Uterus (tissue), 4 donors: ENCODE measurements at places on chromosomes 3 and 15. TPM values are rescaled to one million over a fixed set of nuclear protein-coding genes. Genes with fewer than 3 reads are reported as not detected.
A peak's percentile ranks its signal among the peaks of the same experiment; 100 is the strongest.

Gene GOLGA6B
- total RNA-seq, result not detected

Gene SLC15A2
- 0.77 TPM for total RNA-seq

Gene ATP10A
- 0.29 TPM for total RNA-seq

Gene TEX55
- total RNA-seq, result not detected

Gene CLDND1
- 134 TPM for total RNA-seq

Gene PIERCE2
- 1.4 TPM for total RNA-seq

Gene DAZL
- total RNA-seq, result not detected

DNA sequence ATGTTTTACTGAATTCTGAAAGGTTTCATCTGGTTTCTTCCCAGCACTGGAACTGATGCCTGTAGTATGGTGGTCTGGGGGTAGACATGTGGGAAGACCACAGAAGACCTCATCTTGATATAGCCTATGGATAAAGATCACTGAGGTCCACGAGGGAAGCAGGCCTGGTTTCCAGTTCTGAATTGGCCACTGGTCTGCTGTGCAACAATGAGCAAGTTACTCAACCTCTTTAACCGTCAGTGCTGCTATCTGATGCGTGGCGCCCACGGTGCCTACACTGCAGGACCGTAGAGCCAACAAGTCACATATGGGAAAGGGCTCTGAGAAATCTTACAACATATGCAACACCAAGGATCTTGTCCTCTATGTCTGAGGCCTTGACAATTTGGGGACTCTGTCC, 13.3 kb downstream of the TLE3 start:
- no peaks in the 10 kb centered on the region for H3K36me3 ChIP-seq
- H3K4me1 ChIP-seq, result no peaks in the 10 kb centered on the region
- no peak overlapping the region for H3K4me3 ChIP-seq
- H3K27ac ChIP-seq, result no peak overlapping the region
- H3K27me3 ChIP-seq, result no peaks in the 10 kb centered on the region

DNA sequence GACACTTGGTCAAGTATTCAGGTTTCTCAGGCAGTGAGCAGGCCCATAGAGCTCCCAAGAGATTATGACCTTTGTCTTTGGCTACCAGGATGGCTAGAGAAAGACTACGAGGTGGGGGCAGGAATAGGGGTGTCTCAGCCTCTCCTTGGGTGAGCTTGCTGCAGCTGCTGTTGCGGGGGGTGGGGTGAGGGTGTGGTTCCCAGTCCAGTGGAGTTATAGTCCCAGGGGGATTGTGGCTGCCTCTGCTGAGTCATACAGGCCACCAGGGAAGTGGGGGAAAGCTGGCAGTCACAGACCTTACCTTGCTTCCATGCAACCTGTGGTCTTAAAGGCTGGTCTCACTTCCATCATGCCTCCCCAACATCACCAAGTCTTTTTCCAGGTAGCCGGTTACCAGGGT, 31.7 kb downstream of the ATP2C1 start:
- no peak overlapping the region for H3K27ac ChIP-seq
- no peaks in the 10 kb centered on the region for H3K27me3 ChIP-seq
- H3K4me1 ChIP-seq, result no peaks in the 10 kb centered on the region
- no peaks in the 10 kb centered on the region for H3K36me3 ChIP-seq
- no peak overlapping the region for H3K4me3 ChIP-seq

- H3K4me1 ChIP-seq, result no peaks in the 10 kb centered on the region
- H3K27ac ChIP-seq, result no peak overlapping the region
- no peak for DNase-seq
- H3K27me3 ChIP-seq, result no peaks in the 10 kb centered on the region
- H3K4me3 ChIP-seq, result no peak overlapping the region
- H3K36me3 ChIP-seq, result no peaks in the 10 kb centered on the region
Measured at GRCh38 chr3:139113993-139114375, 69.3 kb upstream of the PRR23C start.

DNA sequence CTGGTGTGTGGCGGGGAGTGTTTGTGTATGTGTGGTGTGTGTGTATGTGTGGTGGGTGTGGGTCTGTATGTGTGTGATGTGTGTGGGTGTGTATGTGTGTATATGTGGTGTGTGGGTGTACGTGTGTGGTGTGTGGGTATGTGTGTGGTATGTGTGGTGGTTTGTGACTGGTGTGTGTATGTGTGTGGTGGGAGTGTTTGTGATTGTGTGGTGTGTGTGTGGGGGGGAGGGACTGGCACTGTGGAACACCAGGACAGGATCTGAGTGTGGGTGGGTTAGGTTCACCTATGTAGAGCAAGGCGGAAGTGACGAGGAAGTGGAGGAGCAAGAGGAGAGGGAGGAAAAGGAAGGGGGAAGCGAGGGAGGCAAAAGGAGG, 510.8 kb downstream of the SHQ1 start:
- no peak overlapping the region for H3K4me3 ChIP-seq
- H3K36me3 ChIP-seq, result no peaks in the 10 kb centered on the region
- no peak overlapping the region for H3K27ac ChIP-seq
- DNase-seq, result no peak
- H3K27me3 ChIP-seq, result no peaks in the 10 kb centered on the region

GRCh38 chr3:193837347-193837827, 244.4 kb downstream of the OPA1 start:
- H3K36me3 ChIP-seq, result no peaks in the 10 kb centered on the region
- no peaks in the 10 kb centered on the region for H3K4me1 ChIP-seq
- no peaks in the 10 kb centered on the region for H3K27me3 ChIP-seq

GRCh38 chr3:25748189-25748588, 35.1 kb downstream of the NGLY1 start:
- no peaks in the 10 kb centered on the region for H3K4me1 ChIP-seq
- no peak overlapping the region for H3K4me3 ChIP-seq
- no peaks in the 10 kb centered on the region for H3K27me3 ChIP-seq

- no peaks in the 10 kb centered on the region for H3K27me3 ChIP-seq
- DNase-seq, result no peak
- H3K36me3 ChIP-seq, result no peaks in the 10 kb centered on the region
- H3K4me3 ChIP-seq, result no peak overlapping the region
- no peak overlapping the region for H3K27ac ChIP-seq
Measured at GRCh38 chr3:34155666-34156065, 357.2 kb downstream of the PDCD6IP start.

- no peak overlapping the region for H3K4me3 ChIP-seq
- no peak for DNase-seq
- H3K27me3 ChIP-seq, result no peaks in the 10 kb centered on the region
- no peaks in the 10 kb centered on the region for H3K36me3 ChIP-seq
Measured at GRCh38 chr3:140363801-140364200, 314.1 kb upstream of the TRIM42 start.

GRCh38 chr15:62491642-62492041, 326.6 kb upstream of the C2CD4B start:
- no peaks in the 10 kb centered on the region for H3K36me3 ChIP-seq
- no peak overlapping the region for H3K4me3 ChIP-seq
- DNase-seq, result no peak
- H3K4me1 ChIP-seq, result no peaks in the 10 kb centered on the region
- H3K27ac ChIP-seq, result no peak overlapping the region

- no peaks in the 10 kb centered on the region for H3K27me3 ChIP-seq
- DNase-seq, result peak; percentile 32
- H3K4me3 ChIP-seq, result no peak overlapping the region
- H3K4me1 ChIP-seq, result no peaks in the 10 kb centered on the region
- no peaks in the 10 kb centered on the region for H3K36me3 ChIP-seq
Measured at GRCh38 chr3:100316641-100317069, 17.9 kb upstream of the NIT2 start.

DNA sequence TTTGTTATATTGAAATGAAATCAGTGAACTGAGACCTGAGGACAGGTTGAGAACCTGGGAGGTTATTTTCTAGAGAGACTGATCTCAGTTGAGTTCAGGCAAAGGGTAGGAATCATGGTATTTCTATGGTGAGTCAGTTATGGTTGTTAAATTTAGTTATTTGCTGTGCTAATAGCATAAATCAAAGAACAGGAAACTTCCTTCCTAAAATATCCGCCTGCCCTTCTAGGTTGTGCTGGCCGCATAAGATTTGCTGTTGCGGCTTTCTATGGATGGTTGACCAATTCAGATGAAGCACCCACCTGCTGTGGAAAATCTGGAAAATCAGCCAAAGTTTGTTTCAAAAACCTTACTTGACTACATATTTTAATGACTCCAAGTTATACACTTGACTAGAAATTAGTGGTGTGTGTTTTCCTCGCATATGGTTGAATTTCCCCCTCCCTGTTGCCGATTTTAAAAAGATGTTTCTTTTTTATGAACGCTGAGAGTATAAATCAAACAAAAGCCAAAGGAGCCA, 52.6 kb downstream of the PLCL2 start:
- H3K27me3 ChIP-seq, result no peaks in the 10 kb centered on the region
- H3K36me3 ChIP-seq, result no peaks in the 10 kb centered on the region
- H3K4me1 ChIP-seq, result no peaks in the 10 kb centered on the region
- H3K4me3 ChIP-seq, result no peak overlapping the region
- no peak overlapping the region for H3K27ac ChIP-seq
- DNase-seq, result no peak

DNA sequence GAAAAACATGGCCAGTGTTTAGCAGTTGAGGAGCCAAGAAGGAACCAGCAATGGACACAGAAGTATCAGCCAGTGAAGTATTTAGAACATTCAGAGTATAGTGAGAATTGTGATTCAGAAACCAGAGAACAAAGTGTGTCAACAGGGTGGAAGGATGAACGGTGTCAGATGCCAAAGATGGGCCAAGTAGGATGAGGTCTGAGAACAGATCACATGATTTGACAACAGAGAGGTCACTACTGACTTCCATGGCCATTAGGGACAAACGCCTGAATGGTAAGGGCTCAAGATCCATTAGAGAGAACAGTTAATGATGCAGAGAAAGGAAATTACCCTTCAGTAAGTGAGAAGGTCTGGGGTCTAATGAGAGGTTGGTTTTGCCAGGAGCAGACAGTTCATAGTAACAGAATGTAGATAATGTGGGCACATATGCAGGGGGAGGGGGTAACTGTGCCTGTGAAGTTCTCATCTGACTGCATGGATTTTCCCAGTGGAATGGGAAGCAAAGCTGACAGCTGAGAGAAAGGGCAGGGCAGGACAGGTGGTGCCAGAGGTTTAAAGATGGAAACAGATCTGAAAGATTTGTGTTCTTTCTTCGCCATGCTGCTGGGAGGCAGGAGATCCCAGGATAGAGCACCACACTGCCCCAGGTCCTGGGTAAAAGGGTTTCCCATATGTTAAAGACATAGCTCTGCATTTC, 4.8 kb upstream of the ACAD9 start:
- H3K27me3 ChIP-seq, result no peaks in the 10 kb centered on the region
- H3K4me3 ChIP-seq, result no peak overlapping the region
- no peaks in the 10 kb centered on the region for H3K4me1 ChIP-seq
- no peak overlapping the region for H3K27ac ChIP-seq
- no peak for DNase-seq

GRCh38 chr15:85771781-85772445, 22.8 kb downstream of the KLHL25 start:
- no peaks in the 10 kb centered on the region for H3K36me3 ChIP-seq
- H3K4me1 ChIP-seq, result peaks cover 5% of the 10 kb centered on the region
- peak overlapping the region; percentile 81 for H3K27ac ChIP-seq
- no peak overlapping the region for H3K4me3 ChIP-seq
- peak; percentile 70 for DNase-seq
- H3K27me3 ChIP-seq, result no peaks in the 10 kb centered on the region

DNA sequence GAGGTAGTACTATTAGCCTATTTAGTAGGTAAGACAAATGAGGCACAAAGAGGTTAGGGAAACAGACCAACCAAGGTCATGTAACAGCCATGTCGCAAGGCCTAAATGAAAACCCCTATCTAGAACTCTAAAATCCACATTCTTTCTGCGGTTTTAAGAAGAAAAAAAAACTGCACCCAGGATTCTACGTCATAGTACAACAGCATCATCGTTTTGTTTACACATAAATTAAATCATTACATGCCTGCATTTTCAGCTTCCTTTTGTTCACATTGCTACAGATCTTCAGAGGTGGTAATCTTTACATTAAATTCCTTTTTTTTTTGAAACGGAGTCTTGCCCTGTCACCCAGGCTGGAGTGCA, 548 bp upstream of the PSMD6 start:
- no peak for DNase-seq
- no peak overlapping the region for H3K4me3 ChIP-seq
- H3K4me1 ChIP-seq, result peaks cover 5% of the 10 kb centered on the region
- H3K27ac ChIP-seq, result peak overlapping the region; percentile 81
- H3K36me3 ChIP-seq, result no peaks in the 10 kb centered on the region
- no peaks in the 10 kb centered on the region for H3K27me3 ChIP-seq

DNA sequence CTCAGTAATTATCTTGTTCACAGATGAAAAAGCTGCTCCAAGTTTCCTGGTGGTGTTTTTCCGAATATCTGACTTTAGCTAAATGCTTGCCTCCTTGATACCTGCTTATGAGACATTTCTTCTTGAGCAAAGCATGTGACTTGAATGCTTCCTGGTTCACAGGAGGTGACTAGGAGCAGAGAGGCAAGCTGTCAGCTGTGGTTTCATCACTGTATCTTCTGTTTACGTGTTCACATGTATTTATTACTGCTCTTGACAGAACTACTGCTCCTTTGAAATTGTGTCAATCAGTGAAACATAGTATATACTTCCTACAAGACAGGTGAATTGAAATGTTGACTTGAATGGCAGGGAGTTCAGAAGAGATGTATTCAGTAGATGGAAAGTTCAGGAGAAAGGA, 8.9 kb upstream of the SPPL2A start:
- no peaks in the 10 kb centered on the region for H3K36me3 ChIP-seq
- no peak for DNase-seq
- no peaks in the 10 kb centered on the region for H3K4me1 ChIP-seq
- H3K27me3 ChIP-seq, result no peaks in the 10 kb centered on the region
- H3K4me3 ChIP-seq, result no peak overlapping the region

GRCh38 chr15:29590701-29591100, 231.6 kb downstream of the TJP1 start:
- H3K27me3 ChIP-seq, result no peaks in the 10 kb centered on the region
- no peak for DNase-seq
- no peak overlapping the region for H3K27ac ChIP-seq
- no peak overlapping the region for H3K4me3 ChIP-seq
- H3K36me3 ChIP-seq, result no peaks in the 10 kb centered on the region

DNA sequence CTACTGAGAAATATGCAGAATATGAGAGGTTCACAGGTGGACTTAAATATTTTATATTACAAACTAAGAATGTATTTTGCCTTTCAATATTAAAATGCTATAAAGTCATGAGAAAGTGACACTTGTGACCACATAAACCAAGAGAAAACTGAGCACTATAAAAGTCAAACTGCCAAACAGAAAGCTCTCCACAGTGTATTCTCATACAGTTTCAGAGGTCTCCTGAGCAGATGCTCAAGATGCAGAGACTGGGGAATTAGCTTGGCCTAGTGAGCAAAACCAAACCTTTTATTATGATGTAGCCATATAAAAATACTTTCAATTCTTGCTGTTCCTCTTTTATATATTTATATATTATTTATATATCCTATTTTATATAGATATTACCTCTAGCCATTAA, 227.8 kb downstream of the TBC1D5 start:
- H3K4me3 ChIP-seq, result no peak overlapping the region
- no peak overlapping the region for H3K27ac ChIP-seq
- H3K27me3 ChIP-seq, result no peaks in the 10 kb centered on the region

- DNase-seq, result peak; percentile 49
- H3K4me1 ChIP-seq, result peaks cover 6% of the 10 kb centered on the region
- H3K27me3 ChIP-seq, result no peaks in the 10 kb centered on the region
Measured at GRCh38 chr15:68442041-68442440, 10.1 kb upstream of the ITGA11 start.
